ENCODE measurements at places on chromosomes 1 and 21. TPM values are rescaled to one million over a fixed set of nuclear protein-coding genes. Genes with fewer than 3 reads are reported as not detected.

Gene UBL4B
- total RNA-seq = not detected

DNA sequence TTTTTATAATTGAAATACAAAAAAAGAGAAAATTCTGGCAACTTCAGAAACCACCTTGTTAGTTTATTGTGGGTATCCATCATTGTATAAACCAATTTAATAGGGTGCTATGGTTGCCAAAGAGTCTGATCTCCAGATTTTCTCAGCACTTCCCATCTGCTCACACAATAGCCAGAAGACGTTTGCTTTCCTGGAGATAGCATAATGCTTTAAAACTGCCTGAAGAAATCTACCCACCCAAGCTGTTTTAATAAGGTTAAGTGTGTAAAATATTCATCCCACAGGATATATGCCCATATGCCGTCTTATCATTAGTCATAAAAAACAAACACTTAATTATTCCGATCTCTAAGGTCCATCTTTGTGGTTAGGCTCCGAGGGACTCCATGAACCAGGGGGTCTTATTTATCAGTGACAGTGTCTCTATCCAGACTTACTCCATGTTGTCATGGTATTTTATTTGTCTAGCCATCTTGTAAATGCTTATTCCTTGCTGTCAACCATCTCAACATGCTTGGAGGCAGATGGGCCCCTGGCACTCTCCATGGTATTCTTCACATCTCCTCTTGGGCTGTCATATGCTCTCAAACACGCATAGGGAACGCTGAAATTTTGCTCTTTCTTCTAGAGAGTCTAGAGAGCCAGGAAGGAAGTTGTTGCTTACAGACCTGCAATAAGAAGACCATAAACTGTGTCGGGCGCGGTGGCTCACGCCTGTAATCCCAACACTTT is 58.5 kb downstream of the MAP10 start:
- H3K27ac ChIP-seq = no peak overlapping the region
- no peaks in the 10 kb centered on the region for H3K27me3 ChIP-seq
- no peaks in the 10 kb centered on the region for H3K36me3 ChIP-seq
- H3K4me3 ChIP-seq = no peak overlapping the region
- DNase-seq = no peak

Gene AMIGO1
- 0.75 TPM for total RNA-seq

Gene NPR1
- 4.7 TPM for total RNA-seq

GRCh38 chr1:155978973-155979429 is 654 bp upstream of the ARHGEF2 start:
- DNase-seq = no peak
- H3K4me1 ChIP-seq = peaks cover 6% of the 10 kb centered on the region
- no peaks in the 10 kb centered on the region for H3K27me3 ChIP-seq
- H3K4me3 ChIP-seq = peak overlapping the region; percentile 76

DNA sequence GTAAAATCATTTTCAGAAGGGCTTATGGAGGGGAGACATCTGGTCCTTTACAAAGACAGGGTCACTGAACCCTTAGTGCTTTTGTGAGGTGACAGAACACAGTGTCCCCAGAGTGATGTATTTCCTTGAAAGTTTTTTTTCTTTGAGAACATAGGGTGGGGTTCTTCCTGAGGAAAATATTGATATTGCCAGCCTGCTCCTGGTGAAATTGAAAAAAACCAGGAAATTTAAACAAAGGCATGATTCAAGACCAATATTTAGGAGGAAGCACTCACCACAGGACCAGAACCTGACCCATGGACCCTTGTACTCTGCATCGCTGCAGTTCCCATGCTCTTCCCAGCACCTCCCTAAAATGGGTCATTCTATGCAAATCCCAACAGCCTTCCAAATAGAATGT is 63.7 kb downstream of the ST6GALNAC3 start:
- DNase-seq = no peak
- no peaks in the 10 kb centered on the region for H3K27me3 ChIP-seq
- H3K27ac ChIP-seq = no peak overlapping the region
- no peaks in the 10 kb centered on the region for H3K36me3 ChIP-seq

DNA sequence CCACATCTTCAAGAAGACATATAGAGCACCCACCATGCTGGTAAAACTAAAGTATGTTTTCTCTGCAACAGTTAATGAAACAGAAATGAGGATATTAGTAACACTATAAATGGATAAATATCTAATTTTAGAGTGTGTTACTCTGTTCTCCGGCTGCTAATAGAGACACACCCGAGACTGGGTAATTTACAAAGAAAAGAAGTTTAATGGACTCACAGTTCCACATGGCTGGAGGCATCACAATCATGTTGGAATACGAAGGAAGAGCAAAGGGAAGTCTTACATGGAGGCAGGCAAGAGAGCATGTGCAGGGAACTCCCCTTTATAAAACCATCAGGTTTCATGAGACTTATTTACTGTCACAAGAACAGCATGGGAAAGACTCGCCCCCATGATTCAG is 287.2 kb downstream of the SRGAP2C start:
- no peaks in the 10 kb centered on the region for H3K4me1 ChIP-seq
- no peak overlapping the region for H3K27ac ChIP-seq
- no peaks in the 10 kb centered on the region for H3K36me3 ChIP-seq
- DNase-seq = no peak
- no peak overlapping the region for H3K4me3 ChIP-seq

Gene TPTE
- total RNA-seq = not detected

DNA sequence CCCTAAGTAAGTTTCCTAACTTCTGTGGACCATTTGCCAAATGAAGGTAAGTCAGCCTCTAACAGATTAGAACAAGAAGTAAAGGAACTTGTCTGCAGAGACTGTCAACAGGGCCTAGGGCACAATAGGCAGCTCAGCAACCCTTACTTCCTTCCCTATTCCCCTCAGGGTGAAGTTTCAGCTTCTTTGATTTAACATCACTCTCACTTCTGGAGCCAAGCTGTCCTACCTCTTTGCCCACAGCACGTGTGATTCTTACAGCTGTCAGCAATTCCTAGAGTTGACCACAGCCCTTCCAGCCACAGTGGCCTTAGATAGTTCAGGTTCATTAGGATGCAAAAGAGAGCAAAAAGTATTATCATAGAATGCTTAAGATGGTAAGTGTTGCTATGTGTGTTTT is 7.6 kb upstream of the EIF4G3 start:
- H3K27ac ChIP-seq = no peak overlapping the region
- no peaks in the 10 kb centered on the region for H3K4me1 ChIP-seq
- H3K4me3 ChIP-seq = no peak overlapping the region

GRCh38 chr1:205449750-205450443 is 5.9 kb downstream of the BLACAT1 start:
- no peaks in the 10 kb centered on the region for H3K36me3 ChIP-seq
- H3K4me1 ChIP-seq = no peaks in the 10 kb centered on the region
- no peak for DNase-seq
- H3K4me3 ChIP-seq = no peak overlapping the region

- no peak overlapping the region for H3K27ac ChIP-seq
- H3K4me1 ChIP-seq = no peaks in the 10 kb centered on the region
- H3K36me3 ChIP-seq = no peaks in the 10 kb centered on the region
- no peaks in the 10 kb centered on the region for H3K27me3 ChIP-seq
- no peak for DNase-seq
Measured at GRCh38 chr1:14136152-14136763, 436.3 kb downstream of the PRDM2 start.

Gene SEC16B
- total RNA-seq = 56.8 TPM

Gene PHLDA3
- total RNA-seq = 0.67 TPM

- H3K4me3 ChIP-seq = no peak overlapping the region
- H3K36me3 ChIP-seq = no peaks in the 10 kb centered on the region
- H3K4me1 ChIP-seq = no peaks in the 10 kb centered on the region
- H3K27me3 ChIP-seq = no peaks in the 10 kb centered on the region
- no peak overlapping the region for H3K27ac ChIP-seq
Measured at GRCh38 chr1:202163281-202164270, 3.2 kb upstream of the PTPN7 start.

Gene SHISA4
- 0.47 TPM for total RNA-seq

Gene EPHA10
- total RNA-seq = 0.09 TPM

- no peak overlapping the region for H3K27ac ChIP-seq
- peak; percentile 75 for DNase-seq
- H3K36me3 ChIP-seq = no peaks in the 10 kb centered on the region
- no peak overlapping the region for H3K4me3 ChIP-seq
- peaks cover 8% of the 10 kb centered on the region for H3K4me1 ChIP-seq
Measured at GRCh38 chr1:10941891-10942541, 70.4 kb upstream of the TARDBP start.

Gene SYDE2
- 4.8 TPM for total RNA-seq

- no peaks in the 10 kb centered on the region for H3K27me3 ChIP-seq
- no peaks in the 10 kb centered on the region for H3K4me1 ChIP-seq
- no peak overlapping the region for H3K4me3 ChIP-seq
- no peak overlapping the region for H3K27ac ChIP-seq
- H3K36me3 ChIP-seq = no peaks in the 10 kb centered on the region
Measured at GRCh38 chr21:32256251-32256650, 22.6 kb downstream of the MIS18A start.

DNA sequence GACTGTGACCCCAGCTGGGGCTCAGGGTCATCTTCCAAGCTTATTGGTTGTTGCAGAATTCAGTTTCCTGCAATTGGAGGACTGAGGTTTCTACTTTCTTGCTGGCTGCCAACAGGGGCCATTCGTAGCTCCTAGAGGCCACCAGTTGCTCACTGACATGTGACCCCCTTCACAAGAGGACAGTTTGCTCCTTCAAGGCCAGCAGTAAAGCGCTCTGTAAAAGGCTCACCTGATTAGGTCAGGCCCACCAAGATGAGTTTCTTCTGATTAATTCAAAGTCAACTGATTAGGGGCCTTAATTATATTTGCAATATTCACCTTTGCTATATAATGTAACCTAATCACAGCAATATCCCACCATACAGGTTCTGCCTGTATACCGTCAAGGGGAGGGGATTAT is 68.9 kb downstream of the SLC9A1 start:
- no peak for DNase-seq
- H3K4me3 ChIP-seq = no peak overlapping the region
- H3K4me1 ChIP-seq = no peaks in the 10 kb centered on the region
- no peaks in the 10 kb centered on the region for H3K36me3 ChIP-seq
- no peaks in the 10 kb centered on the region for H3K27me3 ChIP-seq

DNA sequence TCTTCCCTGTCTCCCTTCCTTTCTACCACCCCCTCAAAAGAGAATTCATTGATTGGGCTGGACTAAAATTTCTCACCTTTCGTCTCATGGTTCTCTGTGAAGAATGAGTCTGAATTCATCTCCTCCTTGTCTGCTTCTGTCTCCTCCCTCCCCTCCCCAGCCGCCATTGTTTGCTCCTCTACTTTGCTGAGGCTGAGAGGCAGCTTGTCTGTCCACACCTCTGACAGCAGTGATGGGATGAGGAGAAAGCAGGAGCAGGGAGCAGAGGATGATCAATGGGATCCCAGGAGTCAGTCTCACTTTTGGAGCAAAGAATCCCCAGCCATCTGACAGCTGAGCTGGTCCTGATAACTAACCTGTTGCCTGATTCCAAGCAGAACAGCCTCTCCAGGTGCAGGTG is 2.5 kb downstream of the ILDR2 start:
- H3K36me3 ChIP-seq = no peaks in the 10 kb centered on the region
- no peak overlapping the region for H3K27ac ChIP-seq
- no peak for DNase-seq
- H3K27me3 ChIP-seq = no peaks in the 10 kb centered on the region

Gene MPL
- not detected for total RNA-seq

GRCh38 chr1:11646317-11646716 is 7.9 kb downstream of the FBXO2 start:
- peaks cover 24% of the 10 kb centered on the region for H3K4me1 ChIP-seq
- no peak overlapping the region for H3K27ac ChIP-seq
- H3K4me3 ChIP-seq = no peak overlapping the region
- H3K27me3 ChIP-seq = no peaks in the 10 kb centered on the region
- no peak for DNase-seq

DNA sequence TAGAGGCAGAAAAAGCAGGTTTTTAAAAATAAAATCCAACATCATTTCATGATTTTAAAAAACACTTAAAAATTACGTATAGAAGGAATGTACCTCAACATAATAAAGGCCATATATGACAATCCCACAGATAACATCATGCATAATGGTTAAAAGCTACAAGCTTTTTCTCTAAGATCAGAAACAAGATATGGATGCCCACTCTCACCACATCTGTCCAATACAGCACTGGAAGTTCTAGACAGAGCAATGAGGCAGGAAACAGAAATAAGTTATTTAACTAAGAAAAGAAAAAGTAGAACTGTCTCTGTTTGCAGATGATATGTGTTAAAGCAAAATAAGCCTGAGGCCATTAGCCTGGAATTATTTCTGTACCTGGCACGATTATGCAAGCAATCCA is 96.3 kb downstream of the UCHL5 start:
- no peaks in the 10 kb centered on the region for H3K4me1 ChIP-seq
- DNase-seq = no peak
- H3K36me3 ChIP-seq = no peaks in the 10 kb centered on the region
- no peak overlapping the region for H3K27ac ChIP-seq
- H3K4me3 ChIP-seq = no peak overlapping the region

- no peak overlapping the region for H3K27ac ChIP-seq
- no peak overlapping the region for H3K4me3 ChIP-seq
- H3K36me3 ChIP-seq = no peaks in the 10 kb centered on the region
- H3K27me3 ChIP-seq = no peaks in the 10 kb centered on the region
- no peak for DNase-seq
Measured at GRCh38 chr1:103145449-103145848, 37.1 kb upstream of the COL11A1 start.

GRCh38 chr1:95723346-95723745 is 489.3 kb downstream of the RWDD3 start:
- H3K36me3 ChIP-seq = no peaks in the 10 kb centered on the region
- no peaks in the 10 kb centered on the region for H3K4me1 ChIP-seq
- no peak for DNase-seq
- H3K27me3 ChIP-seq = no peaks in the 10 kb centered on the region
- no peak overlapping the region for H3K27ac ChIP-seq

DNA sequence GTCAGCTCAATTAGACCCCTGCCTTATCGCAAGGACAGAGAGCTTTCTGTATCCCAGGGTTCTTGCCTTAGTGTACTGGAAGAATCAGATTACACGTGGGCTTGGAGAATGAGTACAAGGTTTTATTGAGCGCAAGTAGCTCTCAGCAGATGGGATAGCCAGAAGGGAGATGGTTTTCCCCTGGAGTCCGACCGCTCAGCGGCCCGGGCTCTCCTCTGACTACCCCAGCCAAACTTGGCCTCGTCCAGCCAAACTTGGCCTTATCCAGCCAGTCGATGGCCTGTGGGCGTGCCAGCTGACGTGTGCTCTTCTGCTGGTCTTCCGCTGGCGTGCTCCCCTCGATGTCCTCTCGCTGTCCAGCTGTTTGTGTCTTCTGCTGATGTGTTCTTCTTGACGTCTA is 136.9 kb downstream of the SYT14 start:
- H3K4me3 ChIP-seq = no peak overlapping the region
- H3K36me3 ChIP-seq = no peaks in the 10 kb centered on the region
- no peaks in the 10 kb centered on the region for H3K4me1 ChIP-seq

All from liver (tissue), 10 donors.